Activated CD4-positive, alpha-beta T cell treated with anti-CD3 and anti-CD28 coated beads, Interleukin-2, amount 10 ng/mL, durations not matched to agents 7 days and 5 days (primary cell): ENCODE measurements at places on chromosomes 5 and 9.

DNA sequence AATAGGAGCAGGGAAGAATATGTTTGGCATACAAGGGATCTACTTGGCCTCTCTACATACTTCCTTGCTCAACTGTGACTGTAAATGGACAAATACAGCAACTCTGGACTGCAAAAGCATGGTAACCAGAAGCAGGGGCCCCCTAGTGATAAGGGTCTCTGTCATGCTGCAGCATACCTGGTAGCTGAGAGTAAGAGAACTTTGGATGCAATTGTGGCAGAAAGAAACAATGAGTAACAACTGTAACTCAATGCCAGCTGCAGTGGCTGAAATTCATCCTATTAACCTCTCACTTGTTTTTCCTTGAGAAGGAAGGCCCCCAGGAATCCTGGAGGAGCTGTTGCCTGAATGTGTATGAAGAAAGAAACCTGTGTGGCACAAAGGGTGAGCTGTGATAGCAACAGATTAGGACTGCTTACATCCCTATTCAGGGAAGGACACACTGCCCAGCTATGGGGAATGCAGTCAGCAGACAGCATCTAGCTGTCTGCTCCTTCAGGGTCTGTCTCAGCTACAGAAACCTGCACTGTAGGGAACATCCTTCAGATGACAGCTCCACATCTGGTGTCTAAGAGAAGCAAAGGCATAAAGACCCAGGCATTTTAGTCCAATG, 468.1 kb upstream of the ACTBL2 start:
- H3K27ac ChIP-seq: no peak overlapping the region
- no peaks in the 10 kb centered on the region for H3K27me3 ChIP-seq
- H3K36me3 ChIP-seq: no peaks in the 10 kb centered on the region
- DNase-seq: no peak
- H3K4me3 ChIP-seq: no peak overlapping the region

DNA sequence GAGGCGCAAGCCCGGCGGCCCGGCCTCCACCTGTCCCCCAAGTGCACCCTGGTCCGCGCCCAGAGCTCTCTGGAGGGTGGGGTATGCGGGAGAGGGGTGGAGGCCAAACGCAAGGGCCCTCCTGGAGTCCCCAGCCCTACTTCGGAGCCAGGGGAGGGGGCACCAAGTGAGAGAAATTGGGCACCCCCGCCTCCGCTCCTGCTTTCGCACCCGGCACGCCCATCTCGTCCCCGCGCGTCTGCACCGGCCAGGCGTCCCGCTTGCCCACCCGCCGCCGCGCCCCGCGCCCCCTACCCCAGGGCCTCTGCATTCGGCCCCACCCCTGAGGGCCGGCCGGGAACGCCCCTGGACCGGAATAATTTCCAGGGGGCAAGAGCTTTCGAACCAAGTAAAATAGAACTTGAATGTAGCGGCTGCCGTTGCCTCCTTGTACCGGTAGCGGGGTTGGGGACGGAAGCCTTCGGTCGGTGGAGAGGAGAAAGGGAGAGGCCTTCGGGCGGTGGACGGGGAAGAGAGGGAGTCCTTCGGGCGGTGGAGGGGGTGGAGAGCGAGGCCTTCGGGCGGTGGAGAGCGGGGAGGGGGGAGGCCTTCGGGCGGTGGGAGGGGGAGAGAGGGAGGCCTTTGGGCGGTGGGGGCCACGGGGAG, 694 bp upstream of the PHPT1 start:
- peaks cover 3% of the 10 kb centered on the region for H3K36me3 ChIP-seq
- peak; percentile 55 for DNase-seq
- peak overlapping the region; percentile 92 for H3K4me3 ChIP-seq
- peak overlapping the region; percentile 86 for H3K27ac ChIP-seq

GRCh38 chr5:56607551-56607950, 207.8 kb upstream of the MAP3K1 start:
- peaks cover 30% of the 10 kb centered on the region for H3K36me3 ChIP-seq
- H3K4me1 ChIP-seq: peaks cover 78% of the 10 kb centered on the region
- H3K27ac ChIP-seq: no peak overlapping the region
- DNase-seq: no peak
- H3K27me3 ChIP-seq: no peaks in the 10 kb centered on the region

GRCh38 chr9:15206903-15207696, 99.9 kb downstream of the TTC39B start:
- no peak for DNase-seq
- H3K4me1 ChIP-seq: peaks cover 2% of the 10 kb centered on the region
- H3K27me3 ChIP-seq: no peaks in the 10 kb centered on the region
- H3K36me3 ChIP-seq: peaks cover 43% of the 10 kb centered on the region
- no peak overlapping the region for H3K4me3 ChIP-seq
- peak overlapping the region; percentile 41 for H3K27ac ChIP-seq

GRCh38 chr5:77924081-77924480, 147.9 kb upstream of the TBCA start:
- H3K27me3 ChIP-seq: peaks cover 15% of the 10 kb centered on the region
- no peak overlapping the region for H3K4me3 ChIP-seq
- H3K27ac ChIP-seq: no peak overlapping the region
- H3K4me1 ChIP-seq: peaks cover 6% of the 10 kb centered on the region

DNA sequence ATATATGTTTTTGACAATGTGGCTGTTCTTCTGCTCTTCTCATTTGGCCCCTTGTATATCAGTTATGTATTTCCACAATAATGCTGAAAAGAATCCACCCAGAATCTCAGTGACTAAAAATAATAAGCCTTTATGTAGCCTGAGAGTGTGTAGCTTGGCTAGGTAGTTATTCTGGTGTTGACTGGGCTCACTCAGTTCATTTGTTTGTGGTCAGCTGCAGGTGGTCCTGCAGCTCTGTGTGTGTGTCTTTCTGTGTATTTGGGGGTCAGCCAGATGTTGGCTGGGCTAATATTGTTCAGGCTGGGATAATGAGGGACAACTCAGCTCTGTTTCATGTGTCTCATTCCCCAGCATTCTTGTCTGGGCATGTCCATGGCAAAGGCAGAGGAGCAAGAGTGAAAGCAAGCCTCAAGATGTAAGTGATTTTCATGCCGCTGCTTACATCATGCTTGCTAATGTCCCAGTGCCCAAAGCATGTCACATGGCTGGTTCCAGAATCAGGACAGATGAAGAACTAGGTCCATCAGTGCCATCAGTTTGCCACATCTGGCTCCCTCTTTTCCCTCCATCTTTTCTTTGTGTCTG, 162.8 kb downstream of the KCTD16 start:
- no peak overlapping the region for H3K4me3 ChIP-seq
- H3K36me3 ChIP-seq: no peaks in the 10 kb centered on the region

- no peaks in the 10 kb centered on the region for H3K36me3 ChIP-seq
- H3K4me1 ChIP-seq: no peaks in the 10 kb centered on the region
- no peak for DNase-seq
- H3K27me3 ChIP-seq: no peaks in the 10 kb centered on the region
- no peak overlapping the region for H3K27ac ChIP-seq
Measured at GRCh38 chr5:118314931-118315330, 673.4 kb downstream of the DTWD2 start.

- H3K4me1 ChIP-seq: peaks cover 3% of the 10 kb centered on the region
- peaks cover 4% of the 10 kb centered on the region for H3K27me3 ChIP-seq
- H3K27ac ChIP-seq: no peak overlapping the region
- H3K36me3 ChIP-seq: no peaks in the 10 kb centered on the region
- H3K4me3 ChIP-seq: no peak overlapping the region
- DNase-seq: no peak
Measured at GRCh38 chr5:14932902-14933469, 61.4 kb upstream of the ANKH start.

DNA sequence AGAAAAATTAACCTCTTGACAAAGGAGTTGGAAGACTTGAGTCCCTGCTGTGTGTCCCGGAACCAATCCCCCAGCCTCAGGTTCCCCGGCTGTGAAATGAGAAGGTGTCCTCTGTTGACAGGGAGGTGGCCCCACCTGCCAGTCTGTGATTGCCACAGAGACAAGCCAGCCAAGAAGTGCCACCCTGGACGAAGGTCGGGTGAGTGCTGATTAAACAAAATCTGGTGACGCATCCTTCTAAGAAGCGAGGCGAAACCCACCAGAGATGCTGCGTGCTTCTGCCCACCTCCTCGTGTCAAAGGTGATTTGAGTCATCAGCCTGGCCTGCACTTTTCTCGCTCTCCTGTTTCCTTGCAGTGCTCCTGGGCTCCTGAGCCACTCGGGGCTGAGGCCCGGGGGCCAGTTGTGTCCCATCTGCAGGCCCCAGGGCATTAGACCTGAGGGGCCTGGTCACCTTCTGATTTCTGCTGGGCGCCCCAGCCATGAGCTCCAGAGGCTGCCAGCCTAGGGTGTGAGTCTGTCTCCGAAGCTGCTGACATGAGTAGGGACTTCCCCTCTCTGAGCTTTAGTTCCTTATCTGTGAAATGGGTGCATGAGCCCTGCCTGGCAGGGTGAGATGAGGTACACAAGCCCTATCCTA, 28.7 kb downstream of the NEK6 start:
- H3K27me3 ChIP-seq: no peaks in the 10 kb centered on the region
- H3K4me3 ChIP-seq: peak overlapping the region; percentile 63
- no peaks in the 10 kb centered on the region for H3K36me3 ChIP-seq
- DNase-seq: peak; percentile 26
- peaks cover 41% of the 10 kb centered on the region for H3K4me1 ChIP-seq
- peak overlapping the region; percentile 92 for H3K27ac ChIP-seq

- DNase-seq: no peak
- H3K27ac ChIP-seq: no peak overlapping the region
- H3K4me3 ChIP-seq: no peak overlapping the region
- H3K4me1 ChIP-seq: no peaks in the 10 kb centered on the region
- peaks cover 7% of the 10 kb centered on the region for H3K27me3 ChIP-seq
- no peaks in the 10 kb centered on the region for H3K36me3 ChIP-seq
Measured at GRCh38 chr9:98287384-98287783, 31.9 kb upstream of the TBC1D2 start.

GRCh38 chr9:19940811-19941535, 152.1 kb upstream of the SLC24A2 start:
- peaks cover 11% of the 10 kb centered on the region for H3K27me3 ChIP-seq
- H3K36me3 ChIP-seq: no peaks in the 10 kb centered on the region
- H3K4me3 ChIP-seq: no peak overlapping the region
- no peak overlapping the region for H3K27ac ChIP-seq

DNA sequence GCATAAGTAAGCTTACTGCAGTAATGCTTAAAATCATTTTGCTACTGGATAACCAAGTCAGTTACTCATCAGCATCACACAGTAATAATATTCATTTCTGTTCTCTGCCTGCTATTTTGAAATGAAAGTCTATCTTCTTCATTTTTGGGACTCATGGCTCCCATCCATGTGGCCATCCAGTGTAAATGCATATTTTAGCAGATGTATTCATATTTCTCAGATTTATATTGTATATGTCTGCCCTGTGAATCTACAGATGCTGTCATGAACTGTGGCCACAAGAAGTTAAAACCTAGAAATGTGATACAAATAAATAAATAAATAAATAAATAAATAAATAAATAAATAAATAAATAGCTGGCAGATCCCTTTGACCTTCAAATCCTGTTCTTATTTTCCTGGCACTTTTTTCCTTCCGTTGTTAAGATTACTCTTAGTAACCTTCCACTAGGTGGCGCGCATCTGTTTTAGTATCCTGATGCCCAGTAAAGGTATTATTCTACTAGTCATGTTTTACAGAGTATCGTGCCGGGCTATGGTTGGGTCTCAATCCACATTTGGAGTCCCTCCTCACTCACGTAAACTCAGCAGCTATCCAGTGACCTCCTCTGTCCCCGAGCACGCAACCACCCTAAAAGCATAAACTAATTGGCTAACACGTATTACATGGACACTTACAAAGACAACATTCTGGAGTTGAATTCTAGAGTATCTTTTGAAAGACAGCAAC, 79.2 kb upstream of the IL7R start:
- H3K27ac ChIP-seq: peak overlapping the region; percentile 85
- peak; percentile 86 for DNase-seq
- H3K4me3 ChIP-seq: peak overlapping the region; percentile 44
- H3K4me1 ChIP-seq: peaks cover 73% of the 10 kb centered on the region
- H3K27me3 ChIP-seq: no peaks in the 10 kb centered on the region

DNA sequence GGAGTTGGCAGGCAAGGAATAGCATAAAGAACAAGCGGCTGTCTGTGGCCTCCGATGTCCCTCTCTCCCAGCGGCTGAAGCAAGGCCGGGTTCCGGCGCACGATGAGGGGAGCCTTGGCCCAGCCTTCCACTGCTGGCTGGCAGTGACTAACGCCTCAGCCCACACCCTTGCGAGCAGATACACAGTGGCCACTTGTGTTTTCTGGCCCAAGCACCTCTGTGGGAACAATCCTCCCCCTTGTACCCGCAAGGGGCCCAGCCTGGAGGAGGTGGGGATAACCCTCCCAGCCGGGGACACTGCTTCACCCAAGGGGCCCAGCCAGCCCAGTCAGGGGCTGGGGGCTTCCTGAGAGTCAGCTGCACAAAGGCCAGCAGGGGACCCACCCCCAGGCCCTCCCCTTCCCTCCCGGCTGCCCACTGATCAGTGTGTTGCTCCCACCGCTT, 23.2 kb downstream of the STK10 start:
- H3K4me1 ChIP-seq: peaks cover 73% of the 10 kb centered on the region
- H3K27ac ChIP-seq: no peak overlapping the region
- peaks cover 49% of the 10 kb centered on the region for H3K36me3 ChIP-seq
- no peak for DNase-seq

DNA sequence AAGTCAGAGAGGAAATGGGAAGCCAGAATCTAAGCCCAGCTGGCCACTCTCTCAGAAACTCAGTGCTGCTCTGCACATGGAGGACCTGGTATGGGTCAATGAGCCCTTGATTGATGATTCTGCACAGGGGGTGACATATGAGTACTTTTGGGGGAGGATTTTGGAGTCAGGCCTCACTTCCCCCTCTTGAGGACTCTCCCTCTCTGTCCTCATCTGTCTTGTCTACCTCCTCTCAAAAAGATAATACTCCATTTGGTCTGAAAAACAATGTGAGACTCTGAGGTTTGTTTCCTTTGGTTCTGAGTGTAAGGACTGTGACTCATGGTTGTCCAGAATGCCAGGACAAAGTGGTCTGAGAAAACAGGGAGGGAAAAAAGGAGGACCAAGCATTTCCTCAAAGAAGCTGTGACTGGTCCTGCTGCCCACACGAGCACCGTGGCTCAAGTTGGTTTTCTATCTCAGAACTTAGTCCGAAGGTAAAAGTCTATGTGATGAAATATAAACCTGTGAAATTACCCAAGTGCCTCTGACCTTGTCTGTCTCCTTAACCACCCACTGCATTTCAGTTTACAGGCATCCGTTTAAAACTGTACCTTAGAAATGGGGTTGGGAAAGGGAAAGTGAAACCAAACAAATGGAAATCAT, 11.1 kb downstream of the TTC39B start:
- peak; percentile 46 for DNase-seq
- H3K27me3 ChIP-seq: no peaks in the 10 kb centered on the region

- H3K27ac ChIP-seq: no peak overlapping the region
- H3K27me3 ChIP-seq: no peaks in the 10 kb centered on the region
- peaks cover 8% of the 10 kb centered on the region for H3K4me1 ChIP-seq
- DNase-seq: peak; percentile 41
- no peak overlapping the region for H3K4me3 ChIP-seq
- no peaks in the 10 kb centered on the region for H3K36me3 ChIP-seq
Measured at GRCh38 chr5:90940227-90940995, 381.8 kb downstream of the ADGRV1 start.

DNA sequence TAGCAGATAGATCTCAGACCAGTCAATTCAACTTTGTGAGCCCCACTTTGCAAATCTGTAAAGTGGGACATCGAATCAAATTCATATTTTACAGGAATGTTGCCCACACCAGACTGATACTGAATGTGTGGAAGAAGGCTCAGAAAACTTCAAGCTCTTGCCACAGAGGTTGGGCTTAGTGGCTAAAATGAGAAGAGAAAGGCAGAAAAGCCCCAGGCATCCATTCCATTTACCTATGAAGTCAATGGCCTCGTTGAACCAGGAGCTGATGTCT, 1.7 kb downstream of the DUSP1 start:
- peak overlapping the region; percentile 78 for H3K4me3 ChIP-seq
- H3K4me1 ChIP-seq: peaks cover 58% of the 10 kb centered on the region
- H3K27ac ChIP-seq: peak overlapping the region; percentile 62
- no peaks in the 10 kb centered on the region for H3K27me3 ChIP-seq
